A549 (cell line): ENCODE measurements at places on chromosomes 11 and 22.

DNA sequence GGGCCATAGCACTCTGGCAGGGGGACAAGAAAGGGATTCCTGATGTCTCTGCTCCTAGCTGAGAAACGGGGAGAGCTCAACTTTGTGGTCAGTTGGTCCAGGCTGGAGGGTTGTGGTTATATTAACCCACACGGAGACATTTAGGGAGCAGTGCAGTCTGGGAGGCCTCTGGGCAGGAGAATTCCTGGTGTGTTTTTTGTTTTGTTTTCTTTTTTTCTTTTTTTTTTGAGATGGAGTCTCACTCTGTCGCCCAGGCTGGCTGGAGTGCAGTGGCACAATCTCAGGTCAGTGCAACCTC lies 88.0 kb upstream of the SHISAL1 start:
- DNase-seq = no peak

DNA sequence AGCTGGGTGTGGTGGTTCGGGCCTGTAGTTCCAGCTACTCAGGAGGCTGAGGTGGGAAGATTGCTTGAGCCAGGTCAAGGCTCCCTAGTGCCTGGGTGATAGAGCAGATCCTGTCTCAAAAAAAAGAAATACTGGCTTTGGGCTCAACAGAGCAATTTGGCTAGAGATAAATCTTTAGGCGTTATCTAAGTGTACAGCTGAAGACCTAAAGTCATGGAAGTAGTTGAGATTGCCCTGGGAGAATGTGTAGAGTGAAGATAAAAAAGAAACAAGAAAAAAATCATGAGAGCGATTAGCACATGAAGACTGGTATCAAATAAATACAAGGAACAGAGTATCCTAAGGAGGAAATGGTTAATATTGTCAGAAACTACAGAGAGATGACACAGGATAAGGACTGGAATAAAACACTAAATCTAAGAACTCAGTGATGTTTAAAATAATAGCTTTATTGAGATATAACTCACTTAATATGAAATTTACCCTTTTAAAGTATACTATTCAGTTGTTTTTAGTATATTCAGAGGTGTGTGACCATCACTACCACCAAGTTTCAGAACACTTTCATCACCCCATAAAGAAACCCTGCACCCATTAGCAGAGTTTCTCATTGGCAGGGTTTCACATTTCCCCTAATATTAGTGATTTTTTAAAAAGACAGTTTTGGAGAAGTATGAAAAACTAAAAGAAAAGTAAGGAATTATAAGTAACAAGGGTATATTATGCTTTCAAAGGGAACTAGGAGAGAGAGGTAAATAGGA lies 20.7 kb downstream of the PIK3C2A start:
- no peak for DNase-seq

GRCh38 chr11:112961751-112962578 lies 745 bp downstream of the NCAM1 start:
- DNase-seq = no peak

GRCh38 chr11:134119094-134119493 lies 50.2 kb downstream of the JAM3 start:
- DNase-seq = no peak

DNA sequence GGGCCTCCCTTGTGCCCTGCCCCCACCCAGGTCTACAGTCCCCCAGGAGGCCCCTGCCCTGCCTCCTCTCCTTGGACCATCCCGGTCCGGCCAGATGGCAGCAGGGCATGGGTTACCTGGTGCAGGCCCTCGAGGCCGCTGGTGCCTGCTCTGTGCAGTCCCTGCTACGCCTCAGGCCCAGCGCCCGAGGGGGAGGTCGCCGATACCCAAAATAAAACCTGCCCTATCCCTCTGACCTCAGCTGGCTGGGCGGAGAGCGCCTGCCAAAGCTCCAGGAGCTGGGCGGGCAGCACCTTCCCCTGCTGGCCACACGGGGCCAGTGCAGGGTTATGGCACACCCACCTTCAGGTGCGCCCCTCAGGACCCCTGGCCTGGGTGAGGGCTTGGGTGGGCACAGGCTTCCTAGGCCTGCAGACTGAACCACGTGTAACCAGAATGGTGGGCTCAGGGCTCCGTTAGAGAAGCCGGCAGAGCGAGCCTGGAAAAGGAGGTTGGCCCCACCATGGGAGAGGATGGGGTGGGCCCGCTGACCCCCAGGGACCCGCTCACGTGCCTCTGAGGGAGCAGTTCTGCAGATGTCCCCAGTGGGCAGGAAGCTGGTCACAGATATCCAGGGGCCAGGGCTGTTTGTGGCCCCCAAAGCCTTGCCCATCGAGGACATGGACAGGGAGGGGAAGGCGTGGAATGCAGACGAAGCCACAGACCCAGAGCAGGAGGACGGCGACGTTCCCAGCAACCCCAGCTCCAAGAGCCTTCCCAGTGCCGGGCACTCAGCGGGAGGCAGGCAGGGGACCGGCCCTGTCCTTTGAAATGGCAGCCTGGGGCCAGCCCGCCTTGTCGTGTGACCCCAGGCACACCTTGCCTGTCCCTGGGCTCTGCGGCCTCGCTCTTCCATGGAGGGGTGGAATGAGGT lies 1.7 kb upstream of the TNNT3 start:
- no peak for DNase-seq

GRCh38 chr11:122671400-122671891 lies 15.9 kb downstream of the UBASH3B start:
- peak; percentile 31 for DNase-seq

DNA sequence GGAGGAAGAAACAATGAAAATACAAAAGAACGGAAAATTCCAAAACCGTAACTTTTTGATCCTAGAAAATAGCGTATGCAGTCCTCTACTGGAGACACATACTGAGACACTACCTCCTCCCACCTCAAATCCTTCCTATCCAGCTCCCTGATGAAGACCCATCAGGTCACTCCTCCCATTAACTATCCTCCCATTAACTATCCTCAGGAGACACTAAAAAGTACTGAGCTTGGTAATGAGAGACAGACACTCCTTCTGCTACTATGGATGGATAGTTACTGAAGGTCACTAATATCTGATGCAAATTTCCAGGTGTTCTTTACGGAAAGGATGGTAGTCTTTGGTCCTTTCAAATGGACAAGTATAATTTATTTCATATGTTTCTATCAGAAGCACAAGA lies 237.5 kb upstream of the BLID start:
- no peak for DNase-seq

DNA sequence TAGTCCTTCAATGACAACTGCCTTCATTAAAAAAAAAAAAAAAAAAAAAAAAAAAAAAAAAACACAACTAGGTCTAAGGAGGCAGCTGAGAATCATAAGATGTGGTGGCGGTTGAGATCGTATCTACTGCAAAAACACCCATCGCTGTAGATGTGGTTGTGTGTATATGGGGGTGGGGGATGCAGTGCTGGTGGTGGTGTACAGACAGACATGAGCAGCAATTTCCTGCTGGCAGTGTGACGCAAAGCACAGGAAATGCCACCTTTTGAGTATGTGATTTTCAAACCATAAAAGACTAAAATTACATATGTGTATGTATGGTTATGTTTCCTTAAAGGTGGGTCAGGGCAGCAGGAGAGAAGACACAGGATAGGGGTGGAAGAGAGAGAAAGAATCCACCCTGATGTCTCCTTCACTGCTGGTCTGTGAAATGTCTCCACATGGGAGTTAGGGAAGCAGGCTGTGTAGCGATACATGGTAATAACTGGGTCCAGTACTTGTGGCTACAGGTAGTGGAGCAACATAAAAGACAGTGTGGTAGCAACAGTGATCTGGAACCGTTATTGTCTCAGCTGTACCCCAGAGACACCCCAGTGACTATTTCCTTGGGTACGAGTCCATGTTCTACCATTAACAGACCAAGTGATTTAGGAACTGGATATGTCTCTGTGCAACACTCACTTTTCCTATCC lies 57.9 kb downstream of the SYTL2 start:
- no peak for DNase-seq

GRCh38 chr22:28015676-28016601 lies 96.9 kb upstream of the PITPNB start:
- DNase-seq = no peak

DNA sequence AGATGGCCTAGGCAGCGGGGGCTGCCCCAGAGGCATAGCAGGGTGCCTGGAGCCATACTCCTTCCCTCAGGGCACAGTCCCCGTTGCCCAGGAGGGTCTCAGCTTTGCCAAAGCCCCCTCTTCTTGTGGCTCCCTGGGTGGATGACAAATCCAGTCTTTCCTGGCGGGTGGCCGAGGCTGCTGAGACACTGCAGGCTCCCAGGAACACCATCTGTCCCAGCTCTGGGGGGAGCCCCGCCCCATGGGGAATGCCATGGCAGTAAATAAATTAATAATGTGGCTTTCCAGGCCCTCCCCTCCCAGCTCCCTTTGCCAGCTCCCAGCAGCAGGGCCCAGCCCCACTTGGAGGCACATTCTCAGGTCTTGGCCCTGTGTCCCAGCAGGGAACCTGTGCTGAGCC lies 45.0 kb downstream of the PDE2A start:
- DNase-seq = no peak

- no peak for DNase-seq
These were observed 164.1 kb downstream of the ARHGAP42 start for GRCh38 chr11:100851147-100851546.

GRCh38 chr11:116432301-116432700 lies 340.5 kb downstream of the BUD13 start:
- no peak for DNase-seq

DNA sequence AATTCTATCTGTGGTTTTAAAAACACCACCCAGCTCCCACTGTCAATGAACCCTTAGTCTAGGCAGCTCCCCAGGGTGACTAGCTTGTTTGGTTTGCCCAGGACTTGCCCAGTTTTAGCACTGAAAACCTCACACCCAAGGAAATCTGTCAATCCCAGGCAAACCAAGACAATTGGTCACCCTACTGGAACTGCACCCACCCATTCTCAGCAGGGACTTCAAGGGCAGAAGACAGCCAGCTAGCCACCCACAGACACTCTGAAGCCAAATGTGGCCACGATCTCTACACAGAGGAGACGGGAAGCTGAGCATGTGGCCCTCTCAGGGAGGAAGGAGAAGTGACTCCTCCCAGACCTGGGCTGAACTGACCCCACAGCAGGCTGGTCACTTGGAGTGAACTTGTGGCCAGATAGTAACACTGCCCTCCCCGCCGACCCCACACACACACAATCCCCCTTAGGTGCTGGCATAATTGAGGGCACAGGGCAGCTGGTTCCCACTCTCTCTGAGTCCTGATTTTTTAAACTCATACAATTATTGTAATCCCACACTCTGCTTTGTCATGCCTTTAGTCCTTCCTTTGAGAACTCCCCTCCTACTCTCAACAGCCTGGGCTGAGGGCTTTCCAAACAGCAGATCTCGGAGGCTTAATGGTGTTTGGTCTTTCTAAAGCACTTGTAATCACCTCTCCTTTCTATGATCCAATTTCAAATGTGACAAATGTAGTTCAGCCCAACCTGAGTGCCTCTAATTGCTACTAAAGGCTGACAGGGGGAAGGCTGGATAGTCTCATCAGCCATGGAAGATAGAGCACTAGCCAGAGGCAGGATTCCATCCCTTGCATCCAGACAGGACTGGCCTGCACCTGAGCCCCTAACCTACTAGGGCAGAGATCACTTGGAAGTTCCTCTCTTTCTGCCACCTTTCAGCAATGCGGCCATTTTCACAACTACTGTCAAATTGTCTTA lies 74.7 kb upstream of the DRD2 start:
- no peak for DNase-seq

DNA sequence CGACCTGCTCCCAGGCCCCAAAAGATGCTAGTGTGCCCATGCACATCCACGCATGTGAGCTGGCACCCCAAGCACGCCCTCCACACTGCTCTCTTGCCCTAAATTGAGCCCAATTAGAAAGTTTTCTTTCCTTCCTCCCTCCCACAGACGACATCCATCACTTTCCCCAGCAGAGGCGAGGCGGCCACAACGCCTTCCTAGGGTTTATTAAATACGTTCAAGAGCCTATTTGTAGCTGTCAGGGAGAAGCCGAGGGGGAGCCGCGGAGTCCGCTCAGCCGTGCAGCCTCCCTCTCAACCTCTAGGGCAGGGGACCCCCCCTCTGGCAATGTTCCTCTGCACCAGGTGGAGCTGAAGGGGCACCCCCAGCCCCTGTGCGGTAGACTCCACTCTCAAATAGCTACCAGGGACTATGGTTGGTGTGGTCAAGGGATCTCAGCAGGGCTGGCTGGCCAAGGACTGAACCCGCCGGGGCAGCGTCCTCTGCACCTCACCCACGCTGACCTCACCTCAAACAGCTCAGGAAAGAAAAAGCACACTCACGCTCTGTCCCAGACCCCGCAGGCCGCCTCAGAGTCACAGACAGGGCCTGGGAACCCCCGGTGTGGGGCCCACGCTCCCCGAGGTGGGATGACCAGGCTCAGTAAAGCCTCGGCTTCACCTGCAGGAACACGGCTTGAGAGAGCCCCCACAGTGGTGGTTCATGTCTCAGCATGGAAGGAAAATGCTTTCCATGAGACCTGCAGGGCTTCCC lies 152.4 kb downstream of the DSCAML1 start:
- no peak for DNase-seq

- no peak for DNase-seq
These were observed 37.4 kb downstream of the CSRP3 start for GRCh38 chr11:19164230-19164855.

DNA sequence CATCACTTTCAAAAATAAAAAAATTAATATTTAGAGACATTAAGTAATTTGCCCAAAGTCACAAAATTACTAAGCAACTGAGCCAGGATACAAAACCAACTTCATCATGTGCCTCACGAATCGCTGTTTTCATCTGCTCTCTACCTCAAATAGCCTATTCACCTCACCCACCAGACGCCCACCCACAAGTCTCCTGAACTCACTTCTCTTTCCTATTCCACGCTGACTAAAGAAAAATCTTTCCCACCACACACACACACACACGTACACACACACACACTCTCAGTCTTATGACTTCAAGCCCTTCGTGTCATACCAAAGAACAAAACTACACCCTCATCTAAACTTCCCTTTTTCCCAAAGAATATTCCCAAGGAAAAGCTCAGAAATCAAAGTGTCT lies 2.2 kb downstream of the OR8B12 start:
- no peak for DNase-seq

GRCh38 chr11:68900835-68901381 lies 2.7 kb downstream of the MRPL21 start:
- DNase-seq = no peak

DNA sequence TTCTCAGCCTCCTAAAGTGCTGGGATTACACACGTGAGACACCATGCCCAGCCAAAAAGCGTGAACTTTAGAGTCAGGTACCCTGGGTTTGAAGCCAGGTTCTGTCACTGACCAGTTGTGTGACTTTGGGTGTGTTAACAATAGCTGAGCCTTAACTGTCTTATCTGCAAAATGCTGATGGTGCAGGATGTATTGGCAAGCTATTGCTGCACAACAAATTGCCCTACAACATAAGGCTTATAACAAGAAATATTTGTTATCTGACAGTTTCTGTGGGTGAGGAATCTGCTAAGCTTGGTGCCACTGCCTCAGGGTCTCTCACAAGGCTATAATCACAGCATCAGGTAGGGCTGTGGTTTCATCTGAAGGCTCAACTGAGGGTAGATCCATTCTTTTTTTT lies 21.9 kb downstream of the SYNGR1 start:
- DNase-seq = no peak
